ENCODE measurements at places on chromosomes 2 and 18.

DNA sequence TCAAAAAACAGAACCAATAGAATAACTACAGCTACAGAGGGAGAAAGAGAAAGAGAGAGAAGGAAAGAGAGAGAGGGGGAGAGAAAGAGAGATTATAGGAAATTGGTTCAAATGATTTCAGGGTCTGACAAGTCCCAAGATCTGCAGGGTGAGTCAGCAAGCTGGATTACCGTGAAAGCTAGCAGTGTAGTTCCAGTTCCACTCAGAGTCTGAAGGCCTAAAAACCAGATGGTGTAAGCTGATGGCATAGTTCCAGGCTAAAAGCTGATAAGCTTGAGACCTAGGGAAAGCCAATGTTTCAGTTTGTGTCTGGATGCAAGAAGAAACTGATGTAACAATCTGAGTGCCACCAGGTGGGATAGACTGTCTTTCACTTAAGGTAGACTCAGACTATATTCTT is 397.7 kb downstream of the TRIB2 start:
- DNase-seq: peak; percentile 3

GRCh38 chr2:18546567-18546966 is 13.9 kb downstream of the RDH14 start:
- no peak for DNase-seq

GRCh38 chr2:64049633-64050220 is 30.5 kb upstream of the VPS54 start:
- peak; percentile 45 for DNase-seq

- DNase-seq: no peak
These were observed 26.1 kb downstream of the MPHOSPH10 start for GRCh38 chr2:71156573-71156972.

DNA sequence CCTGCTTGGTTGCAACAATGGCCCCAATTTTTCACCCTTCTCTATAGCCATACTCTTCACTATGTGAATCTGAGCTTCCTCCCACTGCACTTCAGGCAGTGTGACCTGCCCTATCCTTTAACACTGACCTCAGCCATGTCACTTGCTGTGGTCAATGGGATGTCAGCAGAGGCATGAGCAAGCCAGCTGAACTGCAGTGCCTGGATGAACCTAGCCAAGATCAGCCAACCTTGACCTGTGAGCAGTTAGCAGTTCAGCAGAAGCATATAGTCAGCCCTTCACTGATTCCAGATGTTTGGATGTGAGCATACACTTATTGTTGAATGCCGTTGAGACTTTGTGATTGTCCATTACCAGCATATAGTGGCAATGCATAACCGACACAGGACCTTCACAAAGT is 63.4 kb upstream of the BOD1L2 start:
- no peak for DNase-seq

DNA sequence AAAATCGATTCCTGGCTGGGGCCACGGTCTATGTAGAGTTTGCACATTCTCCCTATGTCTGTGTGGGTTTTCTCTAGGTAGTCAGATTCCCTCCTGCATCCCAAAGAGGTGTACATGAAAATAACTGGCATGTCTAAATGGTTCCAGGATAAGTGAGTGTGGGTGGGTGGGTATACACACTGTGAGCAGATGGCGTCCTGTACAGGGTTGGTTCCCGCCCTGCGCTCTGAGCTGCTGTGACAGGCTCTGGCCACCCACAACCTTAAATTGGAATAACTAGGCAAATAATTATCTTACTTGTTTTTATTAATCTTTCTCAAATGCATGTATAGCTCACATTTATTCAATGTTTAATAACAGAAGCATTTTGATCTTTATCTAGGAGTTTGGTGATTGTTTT is 16.3 kb downstream of the THOC1 start:
- DNase-seq: no peak

DNA sequence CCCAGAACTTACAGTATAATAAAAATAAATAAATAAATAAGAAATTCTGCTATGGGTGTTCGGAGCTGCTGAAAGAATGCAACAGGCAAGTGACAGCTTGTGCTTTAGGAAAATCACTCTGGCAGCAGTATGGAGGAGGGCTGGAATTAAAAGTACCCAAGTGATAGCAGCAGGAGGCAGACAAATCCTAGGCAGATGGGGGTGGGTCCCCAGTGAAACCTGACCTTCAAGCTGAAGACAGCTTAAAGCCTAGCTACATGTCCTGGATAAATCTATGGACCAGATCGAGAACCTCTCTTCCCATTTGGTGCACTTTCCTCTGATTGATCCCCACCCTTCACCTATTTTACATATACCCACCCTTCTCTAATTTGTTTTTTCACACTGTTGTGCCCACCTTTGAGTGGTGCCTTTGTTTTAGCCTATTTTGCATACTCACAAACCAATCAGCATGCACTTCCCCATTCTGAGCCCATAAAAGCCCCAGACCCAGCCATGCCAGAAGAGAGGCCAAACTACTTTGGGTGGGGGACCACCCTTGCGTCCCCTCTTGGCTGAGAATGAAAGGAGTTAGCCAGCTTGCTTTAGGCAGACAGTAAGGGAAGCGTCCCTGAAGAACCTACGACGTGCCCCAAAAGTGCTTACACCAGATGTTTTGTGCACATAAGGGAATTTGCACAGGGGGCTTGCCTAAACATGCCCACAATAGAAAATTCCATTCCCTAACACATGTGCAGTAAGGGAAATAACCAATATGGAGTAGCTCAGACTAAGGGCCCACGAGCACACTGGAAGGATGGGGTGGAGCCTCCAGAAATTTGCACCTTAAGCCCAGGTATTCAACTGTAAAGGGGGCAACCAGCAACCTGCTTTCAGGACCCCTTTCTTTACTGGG is 3.0 kb downstream of the METTL8 start:
- no peak for DNase-seq

GRCh38 chr18:54750350-54750749 is 77.9 kb upstream of the RAB27B start:
- no peak for DNase-seq

DNA sequence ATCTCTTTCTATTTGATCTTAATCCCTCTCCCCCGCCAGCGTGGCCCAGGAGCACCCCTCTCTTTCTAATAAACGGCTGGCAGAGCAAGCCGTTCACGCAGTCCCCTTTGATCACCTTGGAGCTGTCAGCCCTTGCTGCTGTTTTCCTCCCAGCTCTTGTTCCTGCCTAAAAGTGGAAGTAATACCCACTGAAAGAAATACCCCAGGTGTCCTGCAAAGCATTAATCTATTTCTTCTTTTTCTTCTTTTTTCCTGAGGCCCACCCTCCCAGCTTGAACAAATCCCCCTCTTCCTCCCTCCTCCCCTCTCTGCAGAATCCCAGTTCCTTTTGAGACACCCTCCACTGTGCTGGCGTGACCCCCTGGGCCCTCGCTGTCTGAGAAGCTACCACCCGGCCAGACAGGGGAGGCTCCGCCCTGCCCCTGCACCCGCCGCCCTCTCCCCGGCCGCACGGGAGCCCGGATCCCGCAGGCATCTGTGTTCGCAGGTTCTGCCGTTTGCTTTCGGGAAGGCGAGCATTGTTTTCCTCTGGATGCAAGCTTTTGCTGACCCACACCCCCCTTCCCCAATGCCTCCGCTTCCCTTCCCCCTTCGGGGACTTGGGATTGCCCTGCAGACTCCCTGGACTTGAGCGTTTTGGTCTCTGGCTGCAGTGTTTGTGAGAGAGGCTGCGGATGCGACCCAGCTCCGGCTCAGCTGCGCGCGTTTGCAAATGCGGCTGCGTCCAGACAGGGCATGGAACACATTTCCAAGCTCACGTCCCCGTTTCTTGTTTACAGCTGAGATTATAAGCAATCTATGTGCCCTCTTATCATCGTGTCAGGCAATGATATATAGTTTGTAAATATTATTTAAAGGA is 631.5 kb downstream of the NYAP2 start:
- DNase-seq: peak; percentile 36

GRCh38 chr2:31586230-31586629 is 5.5 kb upstream of the SRD5A2 start:
- no peak for DNase-seq

DNA sequence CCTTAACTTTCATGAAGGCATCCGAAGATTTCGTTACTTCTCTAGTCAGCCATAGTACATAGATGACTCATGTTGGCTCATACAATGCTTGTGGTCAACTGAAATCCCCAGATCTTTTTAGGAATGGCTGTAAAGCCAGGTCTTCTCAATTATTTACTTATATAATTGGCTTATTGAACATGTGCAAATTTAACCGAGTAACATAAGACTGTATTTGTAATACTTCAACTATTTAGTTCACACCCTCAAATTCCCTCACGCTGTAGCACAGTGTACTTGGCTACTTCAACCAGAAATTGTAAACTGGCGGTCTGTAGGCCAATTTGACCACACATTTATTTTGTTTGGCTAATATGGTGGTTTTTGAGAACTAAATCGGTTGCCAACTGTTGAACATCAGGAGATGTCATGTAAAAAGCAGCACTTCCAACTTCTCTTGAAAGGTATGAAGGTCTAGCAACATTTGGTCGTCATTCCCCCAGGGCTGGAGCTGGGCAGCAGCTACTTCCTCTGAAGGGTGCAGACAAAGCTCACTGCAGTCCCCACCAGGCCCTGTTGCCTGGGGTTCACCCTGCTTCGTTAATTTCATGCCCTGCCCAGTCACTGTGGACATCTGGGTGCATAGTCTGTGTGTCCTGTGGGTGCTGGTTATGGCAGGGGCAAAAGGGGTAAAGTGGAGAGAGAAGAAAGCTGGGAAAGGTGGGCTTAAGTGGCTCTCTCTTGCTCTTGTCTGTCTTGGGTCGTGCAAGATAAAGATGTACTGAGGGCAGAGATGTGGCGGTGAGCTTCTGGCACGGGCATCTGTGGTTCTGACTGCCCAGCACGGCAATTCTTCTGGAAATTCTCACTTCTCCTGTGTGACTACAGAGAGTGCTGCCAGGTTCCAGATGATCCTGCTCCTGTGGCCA is 3.2 kb upstream of the SH3RF3 start:
- DNase-seq: peak; percentile 91

GRCh38 chr2:234788381-234788780 is 163.4 kb upstream of the SH3BP4 start:
- DNase-seq: no peak

GRCh38 chr2:156321243-156321904 is 11.1 kb downstream of the NR4A2 start:
- no peak for DNase-seq

DNA sequence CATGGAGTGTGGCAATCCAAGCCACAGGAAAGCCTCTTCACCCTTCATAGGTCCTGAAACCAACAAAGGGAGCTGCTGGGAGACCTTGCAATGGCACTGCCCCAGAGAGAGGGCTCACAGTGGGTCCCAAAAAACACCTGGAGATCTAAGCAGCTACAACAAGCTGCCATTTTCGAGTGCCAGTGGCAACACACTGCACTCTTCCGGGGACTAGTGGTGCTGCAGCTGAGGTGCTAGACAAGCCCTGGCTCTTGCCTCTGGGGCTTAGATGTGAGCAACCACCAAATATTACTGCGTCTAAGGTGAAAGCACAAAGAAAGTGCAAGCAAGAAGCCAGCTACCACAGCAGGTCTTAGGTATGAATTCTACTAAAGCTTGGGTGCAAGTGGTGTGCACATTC is 192.9 kb downstream of the NOL4 start:
- no peak for DNase-seq

DNA sequence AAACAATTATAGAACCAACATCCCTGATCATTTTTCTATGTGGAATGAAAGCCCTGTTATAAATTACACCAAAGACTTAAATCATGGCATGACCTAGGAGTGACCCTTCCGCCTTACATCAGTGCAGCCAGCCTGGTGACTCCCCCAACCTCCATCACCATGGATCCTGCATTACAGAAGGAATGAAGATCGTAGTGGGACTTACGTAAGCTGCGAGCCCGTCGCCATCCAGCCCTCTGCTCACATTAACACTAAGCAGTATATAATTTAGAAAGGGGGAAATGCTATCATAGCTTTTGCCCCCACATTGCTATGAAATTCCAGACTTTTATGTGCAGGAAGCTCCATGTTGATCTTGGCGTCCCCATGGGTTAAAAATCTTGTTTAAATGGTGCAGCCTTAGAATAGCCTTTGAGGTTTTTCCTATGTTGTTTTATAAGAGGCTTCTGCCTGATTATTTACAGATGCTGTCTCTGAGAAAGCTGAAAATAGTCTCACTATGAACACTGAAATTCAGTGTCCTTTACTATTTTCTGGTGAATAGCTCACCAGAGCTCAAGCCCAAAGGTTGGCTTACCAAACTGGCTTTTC is 76.3 kb downstream of the COLEC12 start:
- peak; percentile 70 for DNase-seq

- DNase-seq: no peak
These were observed 85.1 kb downstream of the ARL4C start for GRCh38 chr2:234411793-234412192.

DNA sequence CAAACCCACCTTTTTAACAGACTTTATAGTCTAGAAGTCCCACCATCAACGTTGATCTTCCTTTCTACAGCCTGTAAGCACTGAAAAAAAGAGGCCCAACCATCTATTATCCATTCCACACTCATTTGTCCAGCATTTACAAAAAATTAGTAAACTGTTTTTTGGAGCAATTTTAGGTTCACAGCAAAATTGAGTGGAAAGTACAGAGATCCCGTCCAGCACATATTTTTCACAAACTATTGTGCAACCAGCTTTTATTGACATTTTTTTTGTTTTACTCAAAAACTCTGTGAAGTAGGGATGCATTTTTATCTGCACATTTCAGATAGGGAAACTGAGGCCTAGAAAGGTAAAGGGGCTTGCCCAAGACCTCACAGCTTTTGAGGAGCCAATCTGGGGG is 68.6 kb downstream of the TNP1 start:
- DNase-seq: no peak

DNA sequence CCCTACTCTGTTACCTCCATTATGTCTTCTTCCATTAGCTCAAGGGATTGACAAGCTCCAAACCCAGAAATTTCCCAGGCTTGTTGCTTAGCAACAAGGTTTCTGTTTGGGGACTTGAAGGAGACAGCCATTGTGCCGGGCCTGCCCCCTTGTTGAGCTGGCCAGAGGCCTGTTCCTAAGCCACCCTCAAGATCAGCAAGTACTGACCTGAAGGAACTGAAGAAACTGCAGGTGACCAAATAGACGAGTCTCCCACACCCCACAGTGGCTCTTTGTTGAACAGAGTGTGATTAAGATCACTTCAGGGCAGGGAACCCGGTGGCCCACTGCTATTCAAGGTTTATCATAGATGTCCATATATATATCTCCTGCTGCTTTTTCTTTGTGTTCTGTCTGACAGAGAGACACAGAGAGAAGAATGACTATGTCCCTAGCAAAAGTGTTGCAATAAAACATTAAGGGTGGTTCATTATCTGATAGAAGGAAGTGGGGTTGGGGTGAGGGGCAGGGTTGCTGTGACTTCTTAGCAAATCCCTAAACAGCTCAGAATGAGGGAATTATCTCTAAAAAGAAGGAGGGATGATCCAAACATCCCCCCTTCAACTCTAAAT is 69.2 kb downstream of the RNF144A start:
- no peak for DNase-seq

All from stromal cell of bone marrow (primary cell).